ENCODE measurements at places on chromosomes 1 and 21.

DNA sequence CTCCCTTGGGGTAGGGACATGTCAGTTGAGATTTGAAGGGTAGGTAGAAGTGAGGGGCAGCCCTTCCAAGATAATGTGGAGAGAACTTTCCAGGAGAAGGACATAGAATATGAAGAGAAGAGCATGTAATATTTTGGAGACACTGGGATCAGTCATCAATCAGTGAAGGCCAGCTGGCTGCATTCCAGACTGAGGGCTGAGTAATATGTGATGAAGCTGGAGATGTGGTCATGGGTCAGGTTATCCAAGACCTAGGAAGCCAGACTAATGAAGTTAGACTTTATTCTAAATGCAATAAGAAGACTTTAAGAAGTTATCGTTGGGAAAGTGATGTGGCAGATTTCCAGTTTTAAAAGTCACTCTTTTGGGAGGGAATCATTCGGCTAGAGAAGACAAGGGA lies 262.0 kb downstream of the HMCN1 start:
- no peak for DNase-seq

GRCh38 chr21:44718571-44718970 lies 7.2 kb upstream of the TSPEAR start:
- no peak for DNase-seq

GRCh38 chr1:220817907-220818306 lies 31.2 kb downstream of the MTARC1 start:
- no peak for DNase-seq

DNA sequence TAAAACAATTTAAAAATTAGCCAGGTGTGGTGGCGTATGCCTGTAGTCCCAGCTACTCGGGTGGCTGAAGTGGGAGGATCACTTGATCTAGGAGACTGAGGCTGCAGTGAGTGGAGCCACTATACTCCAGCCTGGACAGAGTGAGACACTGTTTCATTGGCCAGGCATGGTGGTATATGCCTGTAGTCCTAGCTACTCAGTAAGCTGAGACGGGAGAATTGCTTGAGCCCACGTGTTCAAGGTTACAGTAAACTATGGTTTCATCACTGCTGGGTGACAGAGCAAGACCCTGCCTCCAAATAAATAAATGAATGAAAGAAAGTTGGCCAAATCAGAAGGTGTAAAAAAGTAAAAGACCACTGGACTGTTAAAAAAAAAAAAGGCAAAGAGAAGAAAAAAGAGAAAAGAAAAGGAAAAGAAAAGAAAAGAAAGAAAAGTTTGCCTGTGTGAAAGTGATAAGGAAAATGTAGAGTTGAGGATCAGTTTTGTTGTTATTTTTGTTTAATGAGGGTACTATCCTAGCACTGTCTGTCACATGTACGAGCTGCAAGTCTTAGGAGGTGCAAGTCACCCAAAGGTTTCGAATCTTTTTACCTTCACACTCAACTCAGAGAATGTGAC lies 52.3 kb downstream of the LUZP1 start:
- no peak for DNase-seq

- DNase-seq = no peak
These were observed 36.3 kb upstream of the RWDD3 start for GRCh38 chr1:95197616-95198252.

GRCh38 chr1:183023601-183024316 lies 539 bp downstream of the LAMC1 start:
- no peak for DNase-seq

GRCh38 chr1:223747838-223748335 lies 35.5 kb downstream of the CAPN2 start:
- DNase-seq = no peak

DNA sequence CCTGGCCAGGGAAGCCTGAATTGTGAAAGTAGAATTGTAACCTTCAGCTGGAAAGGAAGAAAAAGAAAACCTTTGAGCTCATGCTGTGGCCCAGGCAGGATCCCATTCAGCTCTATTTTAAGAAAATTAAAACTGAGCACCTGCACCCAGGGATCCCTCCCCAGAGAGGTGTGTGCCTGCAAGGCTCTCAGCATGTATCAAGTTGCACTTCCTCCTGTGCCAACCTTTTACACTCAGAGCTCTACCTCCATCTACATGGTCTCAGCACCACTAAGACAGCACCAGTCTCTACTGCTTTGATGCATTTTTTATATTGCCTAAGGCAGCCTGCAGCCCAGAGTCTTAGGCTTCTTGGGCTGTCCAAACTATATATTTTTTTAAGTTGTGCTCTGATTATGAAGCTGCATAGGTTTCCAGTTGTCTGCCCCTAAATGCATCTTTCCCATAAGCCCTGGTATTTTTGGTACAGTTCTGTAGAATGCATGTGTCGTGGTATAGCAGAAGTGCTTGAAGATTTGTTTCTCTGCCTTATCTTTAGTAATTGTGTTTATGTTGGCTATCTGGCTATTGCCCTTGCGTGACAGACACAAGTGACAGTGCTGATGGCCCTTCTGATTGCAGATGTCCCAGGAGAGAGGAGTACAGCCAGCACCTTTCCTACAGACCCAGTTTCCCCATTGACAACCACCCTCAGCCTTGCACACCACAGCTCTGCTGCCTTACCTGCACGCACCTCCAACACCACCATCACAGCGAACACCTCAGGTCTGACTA lies 63.1 kb downstream of the PTPRC start:
- no peak for DNase-seq

- no peak for DNase-seq
These were observed 165.5 kb upstream of the TMEM51 start for GRCh38 chr1:14987829-14988603.

DNA sequence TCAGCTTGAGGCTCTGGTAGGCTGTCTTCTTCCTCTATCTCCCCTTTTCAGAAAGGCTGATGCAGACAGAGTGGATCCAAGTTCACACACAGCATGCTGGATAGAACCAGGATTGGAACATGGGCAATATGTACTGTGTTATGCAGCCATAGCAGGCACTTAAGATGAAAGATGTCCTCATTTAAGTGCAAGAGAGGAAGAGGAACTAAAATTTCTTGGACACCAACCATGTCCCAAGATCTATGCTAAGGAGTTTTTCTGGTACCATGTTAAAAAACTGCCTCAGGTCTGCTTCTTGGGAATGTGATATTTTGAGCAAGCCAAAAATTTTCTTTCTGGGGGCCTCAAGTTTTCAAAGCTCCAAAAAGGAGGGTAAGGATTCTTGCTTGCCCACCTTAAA lies 1.2 kb downstream of the SDHB start:
- no peak for DNase-seq

GRCh38 chr1:33244809-33245186 lies 11.5 kb upstream of the ZNF362 start:
- no peak for DNase-seq

- DNase-seq = no peak
These were observed 126.9 kb upstream of the ERRFI1 start for GRCh38 chr1:8152731-8153702.

All from T-helper 17 cell (primary cell).